A549 treated with RU486 at 1 μM for 4 hours (cell line): ENCODE measurements at places on chromosomes 3 and 15. TPM values are rescaled to one million over a fixed set of nuclear protein-coding genes. Genes with fewer than 3 reads are reported as not detected.

Gene ERICH6
- total RNA-seq = 0.05 TPM in 1 of 5 replicates, not detected in the others

Gene NBEAL2
- 35.1 to 58.1 TPM (median 48.1 TPM) in 5 replicates for total RNA-seq

Gene PRSS50
- total RNA-seq = not detected in 5 replicates

Gene ZMAT3
- total RNA-seq = 2.7 to 6.7 TPM (median 6.3 TPM) in 5 replicates

Gene PYDC2
- not detected in 5 replicates for total RNA-seq

Gene COMMD4
- 166 to 192 TPM (median 187 TPM) in 5 replicates for total RNA-seq

Gene RBP2
- not detected in 5 replicates for total RNA-seq

Gene RAB6B
- 0.91 to 2.8 TPM (median 2.2 TPM) in 5 replicates for total RNA-seq
